ENCODE measurements at places on chromosomes 5 and 9.

- DNase-seq, result no peak
Observed at GRCh38 chr9:8680658-8681057, 881.1 kb upstream of the DMAC1 start.

GRCh38 chr9:71721855-71722254 lies 46.5 kb downstream of the CEMIP2 start:
- no peak for DNase-seq

DNA sequence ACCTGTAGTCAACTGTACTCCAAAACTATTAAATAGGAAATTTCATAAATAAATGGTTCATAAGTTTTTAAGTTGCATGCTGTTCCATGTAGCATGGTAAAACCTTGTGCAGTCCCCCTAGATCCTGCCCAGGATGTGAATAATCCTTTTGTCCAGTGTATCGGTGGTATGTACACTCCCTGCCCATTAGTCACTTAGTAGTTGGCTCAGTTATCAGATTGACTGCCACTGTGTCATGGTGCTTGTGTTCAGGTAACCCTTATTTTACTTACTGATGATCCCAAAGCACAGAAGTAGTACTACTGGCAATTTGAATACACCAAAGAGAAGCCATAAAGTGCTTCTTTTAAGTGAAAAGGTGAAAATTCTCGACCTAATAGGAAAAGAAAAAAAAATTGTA lies 134.2 kb downstream of the RNF180 start:
- no peak for DNase-seq

- no peak for DNase-seq
Observed at GRCh38 chr9:36100532-36100931, 36.0 kb upstream of the GLIPR2 start.

DNA sequence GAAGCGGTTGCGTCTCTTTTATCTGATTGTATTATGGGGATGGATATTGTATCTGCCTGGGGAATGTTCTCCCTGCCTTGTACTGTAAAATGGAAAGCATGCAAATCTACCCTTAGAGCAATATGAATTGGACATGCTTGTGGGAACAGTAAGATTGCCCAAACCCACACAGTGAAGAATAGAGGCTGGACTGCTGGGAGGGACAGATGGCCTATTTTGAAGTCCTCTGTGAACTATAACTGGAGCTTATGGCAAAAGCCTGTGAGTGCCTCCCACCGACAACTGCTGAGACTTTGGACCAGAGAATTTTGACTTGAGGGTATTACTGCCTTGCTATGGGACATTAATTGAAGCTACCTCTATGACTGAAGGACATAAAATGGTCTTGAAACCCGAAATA lies 168.9 kb downstream of the ERCC6L2 start:
- no peak for DNase-seq

DNA sequence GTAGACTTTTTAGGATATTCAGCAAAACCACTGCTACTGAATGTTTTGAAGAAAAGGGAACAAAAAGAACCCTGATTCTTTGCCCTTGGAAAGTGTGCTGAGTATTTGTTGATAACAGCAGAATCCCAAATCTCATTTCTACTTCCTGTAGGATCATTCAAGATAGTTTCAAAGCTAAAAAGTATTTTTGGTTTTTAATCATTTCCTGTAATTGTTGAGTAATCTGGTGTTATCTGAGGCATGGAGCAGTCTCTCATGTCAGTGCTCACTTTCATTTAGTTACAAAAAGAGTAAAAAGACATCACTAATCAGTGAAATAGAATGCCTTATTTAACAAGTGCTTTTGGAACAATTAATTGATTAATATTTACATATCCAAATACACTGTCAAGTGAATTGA lies 56.1 kb downstream of the ITGA2 start:
- no peak for DNase-seq

DNA sequence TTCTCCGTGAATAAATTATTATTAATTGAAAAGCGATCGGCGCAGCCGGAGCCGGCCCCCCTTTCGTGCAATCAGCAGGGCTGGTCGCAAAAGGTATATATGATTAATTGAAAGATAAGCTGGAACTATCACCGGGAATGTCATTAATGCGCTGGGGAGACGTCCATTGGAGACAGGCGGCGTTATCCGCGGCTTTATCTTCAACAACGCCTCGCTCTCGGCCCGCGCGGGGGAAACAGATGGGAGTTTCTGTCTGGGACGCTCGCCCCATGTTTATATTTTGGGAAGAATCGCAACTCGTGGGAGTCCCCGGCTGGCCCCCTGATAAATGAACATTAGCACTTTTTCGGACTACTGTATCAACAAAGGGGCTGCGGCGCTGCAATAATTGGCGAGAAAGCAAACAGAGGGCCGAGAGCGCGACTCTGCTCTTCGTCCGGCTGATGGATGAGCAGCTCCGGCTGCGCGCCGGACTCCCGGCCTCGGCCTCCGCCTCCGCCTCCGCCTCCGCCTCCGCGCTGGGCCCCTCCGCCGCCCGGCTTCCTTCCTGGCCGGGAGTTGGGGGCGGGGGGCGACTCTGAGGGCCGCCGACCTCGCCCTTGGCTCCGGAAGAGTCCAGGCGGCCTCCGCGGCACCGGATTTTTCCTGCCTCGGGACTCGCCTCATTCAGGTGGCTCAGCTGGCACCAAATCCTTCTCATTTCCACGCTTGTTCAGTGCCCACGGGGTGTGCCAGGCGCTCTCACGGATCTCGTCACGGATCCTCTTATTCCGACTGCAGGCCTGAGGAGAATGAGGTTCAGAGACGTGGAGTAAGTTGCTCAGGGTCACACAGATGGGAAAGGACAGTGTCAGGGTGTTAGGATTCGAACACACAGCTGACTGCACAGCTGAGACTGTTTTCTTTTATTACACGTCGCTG lies 3.6 kb upstream of the NKX2-5 start:
- no peak for DNase-seq

All from KBM-7 (cell line).